ENCODE measurements at places on chromosomes 5 and 9.

- DNase-seq, result no peak
Measured at GRCh38 chr5:1963941-1964451, 81.3 kb upstream of the IRX4 start.

DNA sequence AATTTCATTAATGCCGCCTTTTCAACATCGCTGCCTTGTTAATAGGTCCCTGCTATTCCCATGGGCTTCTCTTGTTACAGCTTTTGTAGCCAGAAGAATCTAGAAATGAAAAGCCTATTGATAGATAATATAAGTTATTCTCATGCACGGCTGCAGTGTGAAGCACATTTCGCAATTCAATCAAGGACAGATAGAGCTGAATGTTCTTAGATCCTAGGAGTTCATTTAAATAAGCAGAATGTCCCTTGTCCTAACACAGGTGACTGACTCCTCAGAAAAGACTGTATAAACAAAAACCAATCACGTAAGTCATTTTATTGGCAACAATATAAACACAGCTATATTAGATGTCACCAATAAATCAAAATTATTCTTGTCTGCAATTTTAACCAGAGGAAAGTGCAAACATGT lies 9.4 kb downstream of the GLIS3 start:
- no peak for DNase-seq

- no peak for DNase-seq
Measured at GRCh38 chr5:64384765-64385164, 121.0 kb upstream of the RGS7BP start.

DNA sequence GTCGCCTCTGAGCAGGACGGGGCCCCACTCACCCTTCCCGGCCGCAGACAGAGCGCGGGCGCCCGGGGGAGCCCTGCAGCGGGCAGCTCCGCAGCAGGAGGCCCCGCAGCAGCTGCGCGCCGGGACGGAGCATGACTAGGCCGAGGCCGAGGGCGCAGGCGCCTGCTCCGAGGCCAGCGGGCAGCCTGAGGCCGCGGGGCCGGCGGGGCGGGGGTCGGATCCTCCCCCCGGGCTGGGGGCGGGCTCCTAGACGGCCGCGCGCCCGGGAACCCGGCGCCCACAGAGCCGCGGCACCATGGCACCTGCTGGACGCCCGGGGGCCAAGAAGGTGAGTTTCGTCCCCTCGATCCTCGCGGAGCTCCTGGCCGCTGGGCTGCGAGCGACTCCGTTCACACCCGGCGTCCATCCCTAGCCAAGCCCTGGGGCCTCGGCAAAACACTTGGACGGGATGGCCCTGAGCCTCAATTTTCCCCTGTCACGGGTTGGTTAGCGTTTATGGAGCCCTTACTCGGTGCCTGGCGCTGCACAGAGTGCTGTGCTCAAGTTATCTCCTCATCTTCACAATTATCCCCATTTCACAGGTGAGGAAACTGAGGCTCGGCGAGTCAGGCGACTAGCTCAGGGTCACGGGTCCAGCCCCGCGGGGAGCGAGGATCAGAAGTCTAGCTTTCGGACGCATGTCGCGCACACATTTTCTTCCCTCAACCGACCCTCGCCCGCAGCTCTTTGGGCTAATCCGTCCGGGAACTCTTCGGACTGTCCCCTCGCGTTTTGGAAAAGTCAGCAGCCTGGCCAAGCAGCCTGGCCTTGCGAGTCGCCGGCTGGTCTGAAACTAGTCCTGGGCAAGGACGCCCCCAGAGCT lies at the start of the genes BHMT2 and DMGDH:
BHMT2 (plus strand) TSS at position 280 of the 862 bp plus-strand sequence; CDS start at position 296, 16 bp downstream.
DMGDH (minus strand) TSS at position 187 of the 862 bp plus-strand sequence; CDS start at position 133, 54 bp downstream.
- DNase-seq, result no peak

DNA sequence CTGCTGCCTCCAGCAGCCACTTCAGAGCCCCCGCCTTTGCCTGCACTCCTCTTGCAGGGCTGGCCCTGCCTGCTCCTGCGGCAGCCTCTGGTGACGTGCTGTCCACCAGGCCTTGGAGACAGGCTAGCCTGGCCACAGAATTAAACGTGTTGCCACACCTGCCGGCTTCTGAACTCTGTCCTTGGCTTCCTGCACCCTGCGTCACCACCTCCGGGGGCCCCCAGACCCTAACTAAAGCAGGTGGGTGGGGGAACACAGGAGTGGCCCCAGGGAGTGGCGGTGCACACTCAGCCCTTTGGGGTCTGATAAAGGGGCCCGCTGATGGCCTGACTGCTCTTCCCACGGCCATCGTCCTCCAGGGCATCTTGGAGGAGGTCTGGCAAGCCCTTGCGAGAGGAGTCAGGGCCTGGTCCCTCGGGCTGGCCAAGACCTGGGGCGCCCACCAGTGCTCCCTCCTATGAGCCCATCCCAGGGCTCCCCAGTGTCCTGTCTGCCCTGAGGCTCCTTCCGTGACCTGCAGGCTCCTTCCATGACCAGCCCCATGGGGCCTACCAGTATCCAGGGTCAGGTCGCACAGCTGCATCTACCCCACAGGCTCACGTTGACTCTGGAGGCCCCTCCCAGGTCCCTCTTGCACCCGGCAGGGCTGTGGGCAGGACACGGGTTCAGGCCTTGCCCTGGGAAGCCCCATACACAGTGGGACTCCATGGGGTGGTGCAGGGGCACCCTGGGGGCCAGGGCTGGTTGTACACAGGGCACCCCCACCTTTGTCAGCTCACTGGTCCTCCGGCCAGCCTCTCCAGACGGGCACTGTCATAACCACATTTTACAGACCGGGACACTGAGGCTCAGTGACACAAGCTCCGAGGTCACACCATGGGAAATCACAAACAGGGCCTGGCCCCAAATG lies 1.0 kb upstream of the MAMDC4 start:
- DNase-seq, result no peak

- no peak for DNase-seq
Measured at GRCh38 chr9:112558476-112558875, 71.8 kb downstream of the KIAA1958 start.

DNA sequence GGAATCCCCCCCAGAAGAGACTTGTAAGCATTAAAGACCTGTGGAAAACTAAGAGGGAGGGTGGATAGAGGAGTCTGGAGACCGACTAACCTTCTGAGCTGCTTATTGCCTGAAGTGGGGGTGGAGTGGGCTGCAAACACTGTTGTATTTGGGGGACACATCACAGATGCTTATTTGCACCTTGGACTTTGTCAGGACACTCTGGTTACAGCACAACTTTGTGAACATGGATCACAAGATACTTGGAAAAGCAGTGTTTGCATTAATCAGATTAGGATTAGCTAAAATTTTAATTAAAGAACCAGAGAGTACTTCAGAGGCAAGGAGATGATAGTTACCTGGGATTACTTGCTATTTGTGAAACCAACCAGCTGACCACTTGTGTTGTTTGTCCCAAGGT lies 30.9 kb downstream of the TMC1 start:
- no peak for DNase-seq

DNA sequence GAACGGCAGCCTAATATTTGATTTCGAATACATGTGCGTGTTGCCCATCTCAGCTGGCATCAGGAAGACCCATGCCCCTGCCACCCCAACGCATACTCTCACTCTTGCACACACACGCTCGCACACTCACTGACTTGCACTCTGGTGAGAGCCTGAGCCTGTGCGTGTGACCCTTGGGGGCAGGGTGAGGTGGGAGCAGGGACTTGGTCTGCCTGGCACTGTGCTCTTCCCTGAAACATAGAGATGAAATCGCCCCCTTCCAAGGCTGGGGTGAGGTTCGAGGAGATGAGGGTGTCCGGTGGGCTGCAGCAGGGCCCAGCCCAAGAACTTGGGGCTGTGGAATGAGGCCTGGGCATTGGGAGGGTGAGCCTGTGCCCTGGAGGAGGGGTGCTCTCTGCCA lies 1.2 kb downstream of the LCN9 start:
- no peak for DNase-seq

GRCh38 chr5:111557111-111557510 lies 44.8 kb upstream of the STARD4 start:
- DNase-seq, result no peak

- no peak for DNase-seq
Measured at GRCh38 chr5:172906888-172907287, 52.3 kb upstream of the RPL26L1 start.

GRCh38 chr5:128491291-128491690 lies 46.8 kb downstream of the FBN2 start:
- DNase-seq, result no peak

- no peak for DNase-seq
Measured at GRCh38 chr5:27458287-27458686, 419.9 kb upstream of the CDH9 start.

GRCh38 chr5:53983568-53984460 lies 326.6 kb downstream of the ARL15 start:
- DNase-seq, result no peak
